Large intestine (tissue), 12 donors: ENCODE measurements at places on chromosomes 3 and 15. TPM values are rescaled to one million over a fixed set of nuclear protein-coding genes. Genes with fewer than 3 reads are reported as not detected.

Gene PARP15
- 1.5 TPM for polyA plus RNA-seq

Gene MME
- polyA plus RNA-seq = 307 TPM

Gene GABRA5
- polyA plus RNA-seq = 0.13 TPM

Gene NR1I2
- polyA plus RNA-seq = 89.1 TPM

Gene WDR72
- polyA plus RNA-seq = 0.75 TPM

Gene DPPA2
- polyA plus RNA-seq = 0.03 TPM

Gene HDC
- polyA plus RNA-seq = 0.28 TPM
